ENCODE measurements at places on chromosomes 3 and 15. TPM values are rescaled to one million over a fixed set of nuclear protein-coding genes. Genes with fewer than 3 reads are reported as not detected.

DNA sequence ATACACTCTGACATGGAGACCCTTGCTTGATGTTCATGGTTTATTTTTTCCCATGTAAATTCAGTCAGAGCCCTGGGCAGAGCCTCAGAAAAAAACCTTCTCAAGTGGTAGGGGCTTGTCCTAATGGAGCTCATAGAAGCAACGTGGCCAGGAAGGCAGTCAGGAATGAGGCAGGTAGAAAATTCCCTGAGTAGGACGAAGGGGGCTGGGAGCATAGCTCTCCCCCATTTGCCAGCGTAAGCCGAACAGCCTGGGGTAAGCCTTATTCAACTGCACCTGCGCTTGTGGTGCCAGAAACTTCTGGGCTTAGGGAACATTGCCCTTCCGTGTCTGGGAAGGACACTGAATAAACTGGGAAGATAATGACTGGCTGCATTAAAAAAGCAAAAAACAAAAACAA is 238.5 kb upstream of the ROPN1 start:
- DNase-seq = no peak
- no peak overlapping the region for H3K4me3 ChIP-seq
- no peak overlapping the region for H3K27ac ChIP-seq
- H3K36me3 ChIP-seq = no peaks in the 10 kb centered on the region

GRCh38 chr3:183913580-183913920 is 28.9 kb upstream of the PARL start:
- no peak for DNase-seq
- no peaks in the 10 kb centered on the region for H3K4me1 ChIP-seq
- H3K4me3 ChIP-seq = no peak overlapping the region
- H3K27me3 ChIP-seq = no peaks in the 10 kb centered on the region
- H3K36me3 ChIP-seq = no peaks in the 10 kb centered on the region

DNA sequence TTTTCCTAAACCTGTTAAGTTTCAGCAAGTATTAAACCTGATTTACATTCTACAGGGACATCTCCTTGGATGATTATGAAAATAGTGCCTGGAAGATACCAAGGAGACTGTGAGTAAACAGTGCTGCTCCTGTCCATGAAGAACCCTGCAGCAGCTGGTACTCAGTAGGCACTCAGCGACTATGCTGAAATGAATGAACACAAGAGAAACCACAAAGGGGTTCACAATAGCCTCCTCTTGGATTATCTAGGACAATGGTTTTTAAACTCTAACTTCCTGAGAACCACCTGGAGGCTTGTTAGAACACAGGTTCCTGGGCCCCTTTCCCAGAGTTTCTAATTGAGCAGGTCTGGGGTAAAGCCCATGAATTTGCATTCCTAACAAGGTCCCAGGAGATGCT is 488.4 kb upstream of the UBE2E2 start:
- no peaks in the 10 kb centered on the region for H3K36me3 ChIP-seq
- H3K4me3 ChIP-seq = no peak overlapping the region
- no peaks in the 10 kb centered on the region for H3K4me1 ChIP-seq
- H3K27me3 ChIP-seq = no peaks in the 10 kb centered on the region
- no peak for DNase-seq
- no peak overlapping the region for H3K27ac ChIP-seq

GRCh38 chr3:74426571-74426970 is 187.9 kb downstream of the CNTN3 start:
- no peaks in the 10 kb centered on the region for H3K36me3 ChIP-seq
- H3K4me3 ChIP-seq = no peak overlapping the region
- no peak overlapping the region for H3K27ac ChIP-seq
- DNase-seq = no peak

Gene AHSG
- not detected for total RNA-seq

GRCh38 chr3:144636833-144637232 is 665.2 kb downstream of the DIPK2A start:
- no peaks in the 10 kb centered on the region for H3K4me1 ChIP-seq
- H3K36me3 ChIP-seq = no peaks in the 10 kb centered on the region
- no peak overlapping the region for H3K4me3 ChIP-seq
- H3K27me3 ChIP-seq = no peaks in the 10 kb centered on the region

Gene CYFIP1
- 82.8 TPM for total RNA-seq

DNA sequence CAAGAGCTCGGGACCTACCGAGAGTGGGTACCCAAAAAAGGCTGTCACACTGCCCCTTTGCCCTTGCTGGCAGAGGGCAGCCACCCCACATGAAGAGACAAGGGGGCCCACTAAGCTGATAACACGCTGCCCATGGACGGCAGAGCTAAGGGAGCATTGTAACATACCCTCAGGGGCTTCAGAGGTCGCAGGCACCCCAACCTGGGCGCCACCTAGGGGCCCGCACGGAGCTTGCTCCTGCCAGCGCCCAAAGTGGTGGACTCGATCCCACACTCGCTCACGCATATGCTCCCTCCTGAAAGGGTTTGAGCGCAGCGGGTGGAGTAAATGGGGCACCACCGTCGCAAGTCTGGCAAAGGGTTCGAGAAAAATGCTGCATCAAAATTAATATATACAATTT is 975.4 kb downstream of the ZPLD1 start:
- no peak overlapping the region for H3K27ac ChIP-seq
- H3K4me1 ChIP-seq = no peaks in the 10 kb centered on the region
- H3K36me3 ChIP-seq = no peaks in the 10 kb centered on the region
- DNase-seq = no peak
- H3K27me3 ChIP-seq = no peaks in the 10 kb centered on the region

DNA sequence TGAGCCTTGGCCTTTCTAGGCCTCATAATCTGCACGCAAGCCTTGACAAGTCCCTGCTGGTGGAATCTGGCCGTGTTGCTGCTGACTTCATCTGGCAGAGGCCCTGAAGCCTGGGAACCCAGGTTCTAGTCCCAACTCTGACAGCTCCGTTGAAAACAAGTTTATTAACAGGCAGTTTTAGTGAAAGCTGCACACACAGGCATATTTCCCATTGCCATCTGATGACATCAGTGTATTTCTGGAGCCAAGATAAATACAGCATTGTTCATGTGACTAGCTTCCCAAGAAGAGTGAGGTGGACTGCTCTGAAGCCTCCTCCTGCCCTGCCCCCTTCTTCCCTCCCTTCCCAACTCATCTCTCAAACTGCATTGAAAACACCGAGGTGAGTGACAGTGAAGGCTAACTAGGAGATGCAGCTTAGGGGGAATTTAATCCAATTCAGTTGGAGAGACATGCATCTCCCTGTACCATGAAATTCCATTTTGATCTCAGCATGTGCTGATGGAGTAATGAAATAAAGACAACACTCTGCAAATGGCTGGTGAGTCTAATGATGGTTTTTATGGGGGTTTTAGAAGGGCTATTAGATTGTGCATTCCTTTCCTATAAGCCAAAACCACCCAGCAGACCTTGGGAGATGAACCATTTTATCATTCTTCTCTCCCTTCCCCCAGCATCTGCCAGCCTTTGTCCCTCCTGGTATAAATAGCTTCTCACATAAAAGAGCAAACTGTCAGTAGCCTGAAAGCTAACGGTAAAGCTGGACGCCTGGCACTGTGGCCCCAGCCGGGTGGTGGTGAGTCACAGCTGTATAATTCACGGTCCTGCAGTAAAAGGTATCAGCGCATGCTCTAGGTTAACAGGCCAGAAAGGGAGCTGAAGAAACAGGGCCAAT is 38.0 kb downstream of the PRICKLE2 start:
- H3K27me3 ChIP-seq = no peaks in the 10 kb centered on the region
- peaks cover 23% of the 10 kb centered on the region for H3K4me1 ChIP-seq
- no peaks in the 10 kb centered on the region for H3K36me3 ChIP-seq
- H3K4me3 ChIP-seq = no peak overlapping the region
- peak overlapping the region; percentile 32 for H3K27ac ChIP-seq

Gene NRROS
- 1.7 TPM for total RNA-seq

Gene ATP8B4
- total RNA-seq = 14.3 TPM

GRCh38 chr3:98008855-98009254 is 26.3 kb downstream of the GABRR3 start:
- H3K27ac ChIP-seq = no peak overlapping the region
- no peak for DNase-seq
- no peaks in the 10 kb centered on the region for H3K36me3 ChIP-seq
- H3K4me1 ChIP-seq = peaks cover 5% of the 10 kb centered on the region

Gene PP2D1
- not detected for total RNA-seq

DNA sequence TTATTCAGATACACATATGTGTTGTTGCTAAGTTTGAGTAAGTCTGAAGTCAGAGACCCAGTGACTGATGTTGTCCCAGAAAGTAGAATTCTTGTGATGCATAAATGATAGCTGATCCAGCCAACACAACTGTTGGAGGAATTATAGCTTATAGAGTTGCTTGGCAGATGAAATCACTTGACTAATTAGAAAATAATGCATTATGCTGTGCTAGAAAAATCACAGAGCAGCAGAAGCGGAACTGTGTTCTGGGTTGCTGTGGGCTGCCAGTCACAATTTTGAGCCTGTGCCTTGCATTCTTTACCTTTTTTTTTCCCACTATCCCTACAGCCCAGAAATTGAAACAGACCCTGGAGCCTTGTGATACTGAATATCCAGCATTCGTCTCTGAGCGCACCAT is 90.0 kb upstream of the LRTM1 start:
- no peaks in the 10 kb centered on the region for H3K4me1 ChIP-seq
- H3K36me3 ChIP-seq = no peaks in the 10 kb centered on the region
- no peak for DNase-seq
- H3K27me3 ChIP-seq = no peaks in the 10 kb centered on the region

Gene OR5K4
- not detected for total RNA-seq

Gene ZNF662
- 6.5 TPM for total RNA-seq

DNA sequence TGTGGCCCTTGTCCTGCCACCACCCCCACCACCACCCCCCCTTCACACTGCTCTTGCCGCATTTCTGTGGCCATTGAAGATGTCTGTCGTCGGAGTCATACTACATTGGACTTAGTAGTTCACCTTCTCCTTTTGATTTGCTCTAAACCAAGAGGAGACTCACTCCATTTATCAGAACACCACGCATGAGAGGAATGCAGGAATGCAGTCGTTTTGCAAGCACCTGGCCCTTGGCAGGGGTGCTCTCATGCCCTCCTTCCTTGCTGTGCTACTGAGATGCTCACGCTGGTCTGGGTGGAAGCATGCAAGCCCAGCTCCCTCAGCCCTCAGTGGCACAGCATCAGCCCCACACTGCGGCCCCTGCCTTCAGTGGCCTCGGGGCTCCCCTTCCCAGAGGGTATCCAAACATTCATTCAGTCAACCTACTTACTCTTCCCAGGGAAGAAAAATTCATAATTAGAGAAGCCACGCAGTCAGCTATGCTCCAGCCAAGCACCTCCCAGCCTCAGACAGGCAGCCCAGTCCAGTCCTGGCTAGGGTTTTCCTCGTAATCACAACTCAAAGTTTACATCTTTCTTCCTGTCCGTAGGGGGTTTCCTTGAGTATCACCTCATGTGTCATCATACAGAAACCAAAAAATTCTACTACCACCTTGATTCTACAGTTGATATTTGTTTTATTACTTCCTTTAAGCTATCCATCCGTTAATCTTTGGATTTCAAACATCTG is 520.0 kb downstream of the GABRG3 start:
- no peak overlapping the region for H3K4me3 ChIP-seq
- no peak for DNase-seq
- no peaks in the 10 kb centered on the region for H3K27me3 ChIP-seq
- H3K27ac ChIP-seq = no peak overlapping the region
- no peaks in the 10 kb centered on the region for H3K4me1 ChIP-seq

Data from stomach (tissue), 19 donors.